ENCODE measurements at places on chromosomes 11 and 22. TPM values are rescaled to one million over a fixed set of nuclear protein-coding genes. Genes with fewer than 3 reads are reported as not detected.

DNA sequence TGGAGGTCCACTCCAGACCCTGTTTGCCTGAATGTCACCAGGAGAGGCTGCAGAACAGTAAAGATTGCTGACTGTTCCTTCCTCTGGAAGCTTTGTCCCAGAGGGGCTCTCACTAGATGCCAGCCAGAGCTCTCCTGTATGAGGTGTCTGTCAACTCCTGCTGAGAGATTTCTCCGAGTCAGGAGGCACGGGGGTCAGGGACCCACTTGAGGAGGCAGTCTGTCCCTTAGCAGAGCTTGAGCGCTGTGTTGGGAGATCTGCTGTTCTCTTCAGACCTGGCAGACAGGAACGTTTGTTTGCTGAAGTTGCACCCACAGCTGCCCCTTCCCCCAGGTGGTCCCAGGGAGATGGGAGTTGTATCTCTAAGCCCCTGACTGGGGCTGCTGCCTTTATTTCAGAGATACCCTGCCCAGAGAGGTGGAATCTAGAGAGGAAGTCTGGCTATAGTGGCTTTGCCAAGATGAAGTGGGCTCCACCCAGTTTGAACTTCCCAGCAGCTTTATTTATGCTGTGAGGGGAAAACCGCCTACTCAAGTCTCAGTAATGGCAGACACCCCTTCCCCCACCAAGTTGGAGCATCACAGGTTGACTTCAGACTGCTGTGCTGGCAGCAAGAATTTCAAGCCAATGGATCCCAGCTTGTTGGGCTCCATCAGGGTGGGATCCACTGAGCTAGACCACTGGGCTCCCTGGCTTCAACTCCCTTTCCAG, 99.4 kb downstream of the PDE3B start:
- DNase-seq = no peak

DNA sequence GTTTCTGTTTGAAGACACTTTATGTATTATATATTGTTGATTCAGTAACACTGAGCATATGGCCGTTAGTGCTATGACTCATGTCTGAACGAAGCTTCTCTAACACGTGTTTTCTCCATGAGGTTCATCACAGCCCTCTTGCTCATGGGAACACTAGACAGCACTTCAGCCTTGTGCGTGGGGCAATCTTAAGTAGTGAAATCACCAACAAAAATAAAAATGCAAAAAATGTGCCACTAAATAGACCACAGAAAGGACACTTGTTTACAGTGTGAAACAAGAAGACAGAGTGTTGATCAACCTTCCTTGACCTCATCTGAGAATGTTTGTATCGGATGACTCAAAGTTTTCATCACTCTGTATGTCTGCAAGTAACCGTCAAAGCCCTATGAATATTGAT, 94.5 kb downstream of the FDX1 start:
- DNase-seq = peak; percentile 55

DNA sequence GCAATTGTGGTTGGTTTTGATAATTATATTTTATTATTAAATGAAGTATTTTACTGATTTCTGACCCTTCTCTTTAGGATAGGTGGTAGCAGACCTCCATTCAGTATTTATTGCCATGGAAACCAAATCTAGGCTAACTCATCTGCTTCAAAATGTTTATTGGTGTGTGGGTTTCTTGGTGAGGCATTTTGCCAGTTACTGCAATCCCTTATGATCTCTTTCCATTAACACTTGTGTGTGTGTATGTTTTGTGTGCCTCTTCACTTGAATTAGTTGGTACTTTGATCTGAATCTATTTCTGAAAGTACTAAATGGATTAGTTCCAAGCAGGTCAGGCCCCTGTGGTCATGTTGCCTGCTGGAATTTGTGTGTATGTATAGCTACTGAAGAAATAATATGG, 184.4 kb upstream of the C11orf87 start:
- DNase-seq = peak; percentile 35

DNA sequence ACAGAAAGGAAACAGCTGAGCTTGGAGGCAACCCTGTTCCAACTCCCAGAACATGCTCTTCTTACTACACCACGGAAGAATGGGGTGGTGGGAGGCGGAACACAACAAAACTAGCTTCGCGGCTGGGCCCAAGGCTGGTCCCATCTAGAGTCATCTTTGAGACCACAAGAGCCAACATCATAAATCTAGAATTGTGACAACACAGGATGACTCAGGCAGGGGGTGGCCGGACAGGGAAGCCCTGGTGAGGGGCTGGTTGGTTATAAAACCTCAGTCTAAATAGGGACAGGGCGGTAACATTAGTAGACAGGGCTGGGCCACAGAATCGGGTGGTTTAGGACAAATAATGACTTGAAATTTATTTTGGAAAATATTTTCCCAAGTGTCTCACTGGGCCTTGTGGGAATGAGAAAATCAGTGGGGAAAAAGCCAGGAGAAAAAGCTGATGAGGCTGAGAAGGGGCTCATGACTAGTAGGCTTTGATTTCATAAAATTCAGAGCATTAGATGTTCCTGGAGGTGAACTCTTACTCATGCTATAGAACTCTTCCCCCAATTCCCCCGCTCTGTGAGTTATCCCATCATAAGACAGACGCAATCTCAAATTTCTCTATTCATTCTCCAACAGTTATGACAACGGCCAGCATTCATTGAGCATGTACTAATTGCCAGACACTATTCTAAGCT, 151.8 kb upstream of the TIMP3 start:
- peak; percentile 87 for DNase-seq

DNA sequence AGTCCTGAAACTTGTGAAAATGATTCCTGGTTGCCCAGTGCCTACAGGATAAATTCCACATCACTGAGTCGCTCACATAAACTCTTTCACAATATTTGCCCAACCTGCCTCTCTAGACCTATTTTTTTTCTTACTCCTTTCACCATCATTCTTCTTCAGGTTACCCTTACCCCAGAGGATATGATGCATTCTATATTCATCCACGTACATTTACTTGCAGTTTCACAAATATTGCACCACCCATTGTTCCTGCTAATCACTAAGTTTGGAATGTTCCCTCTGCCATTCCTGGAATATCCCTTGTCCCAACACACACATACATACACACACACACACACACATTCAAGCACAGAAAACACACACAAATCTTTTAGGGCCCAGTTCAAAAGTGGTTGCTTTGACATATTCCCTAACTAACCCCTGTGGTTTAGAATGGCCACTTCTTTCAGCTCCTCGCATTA, 379.5 kb downstream of the ETS1 start:
- peak; percentile 93 for DNase-seq

DNA sequence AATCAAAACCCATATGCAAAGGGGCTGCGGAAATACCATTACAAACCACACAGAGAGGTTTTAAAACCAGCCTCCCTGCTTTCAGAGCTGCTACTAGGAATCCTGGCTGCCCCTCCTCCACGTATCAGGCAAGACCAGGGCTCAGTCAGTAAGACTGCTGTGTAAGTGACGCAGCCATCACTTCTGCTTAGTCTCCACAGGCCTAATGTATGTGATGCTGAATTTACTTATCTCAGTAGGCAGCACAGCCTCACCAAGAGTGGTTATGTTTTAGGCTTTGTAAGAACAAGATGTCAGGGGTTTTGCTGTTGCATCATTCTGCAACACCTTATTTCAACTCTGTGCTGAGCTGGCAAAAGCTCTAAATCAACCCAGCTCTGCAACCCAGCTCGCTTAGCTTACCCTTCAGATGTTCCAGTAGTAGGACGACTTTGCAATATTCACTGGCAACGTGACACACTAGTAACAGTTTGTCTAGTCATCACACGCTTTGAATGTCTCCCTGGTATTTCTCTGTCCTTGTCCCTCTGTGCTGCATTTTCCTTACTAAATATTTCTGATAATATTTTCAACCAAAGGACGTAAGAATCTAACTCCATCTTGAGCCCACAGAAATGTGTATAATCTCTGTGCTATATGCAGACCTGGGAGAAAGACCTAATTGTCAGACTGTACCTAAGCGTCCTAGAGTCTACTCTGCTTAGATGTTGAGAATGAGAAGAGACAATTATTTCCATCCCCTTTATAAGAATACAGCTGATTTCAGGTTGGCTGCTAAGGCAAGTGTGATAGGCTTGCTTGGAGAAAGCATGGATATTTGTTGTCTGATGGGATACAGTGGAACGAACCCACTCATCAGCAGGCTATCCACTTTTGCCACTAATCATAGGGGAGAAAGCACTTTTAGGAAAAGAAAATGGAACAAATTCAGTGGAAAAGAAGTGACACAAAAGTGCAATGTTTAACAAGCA, 72.2 kb downstream of the LARGE2 start:
- DNase-seq = no peak

DNA sequence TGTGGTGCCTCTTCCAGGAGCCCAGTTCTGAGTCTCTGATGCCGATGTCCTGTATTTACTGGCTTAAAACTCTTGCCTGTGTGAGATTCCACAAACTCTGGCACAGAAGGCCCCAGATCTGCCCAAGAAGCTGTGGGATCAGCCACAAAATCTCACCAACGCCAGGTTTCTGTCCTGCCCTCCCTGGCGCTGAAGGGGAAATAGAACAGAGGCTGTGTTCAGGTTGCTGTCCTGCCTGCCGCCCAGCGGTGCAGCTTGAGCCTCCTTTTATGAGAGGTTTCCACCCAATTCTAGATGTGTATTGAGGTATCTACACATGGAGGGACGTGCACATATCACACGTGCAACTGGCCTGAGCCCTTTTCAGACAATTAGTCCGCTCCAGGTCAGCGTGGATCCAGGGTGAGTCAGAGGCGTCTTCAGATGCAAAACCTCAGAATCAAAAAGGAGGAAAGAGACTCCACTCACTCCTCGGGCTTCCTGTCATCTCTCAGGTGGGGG, 2.2 kb downstream of the TMEM80 start:
- peak; percentile 89 for DNase-seq

- DNase-seq = no peak
Measured at GRCh38 chr22:32219026-32219425, 14.2 kb upstream of the RFPL2 start.

GRCh38 chr11:59172345-59173079, 580 bp downstream of the DTX4 start:
- DNase-seq = no peak

GRCh38 chr11:70270877-70271648, 573 bp downstream of the PPFIA1 start:
- peak; percentile 47 for DNase-seq

GRCh38 chr11:115423728-115424459, 80.3 kb downstream of the CADM1 start:
- DNase-seq = no peak

- peak; percentile 87 for DNase-seq
Measured at GRCh38 chr22:30287648-30288418, 1.5 kb downstream of the CASTOR1 start.

GRCh38 chr22:49720279-49720959, 107.3 kb downstream of the BRD1 start:
- no peak for DNase-seq

GRCh38 chr11:72594493-72595291, 79.5 kb downstream of the PDE2A start:
- DNase-seq = no peak

- DNase-seq = no peak
Measured at GRCh38 chr11:103295704-103296103, 186.5 kb downstream of the DYNC2H1 start.

DNA sequence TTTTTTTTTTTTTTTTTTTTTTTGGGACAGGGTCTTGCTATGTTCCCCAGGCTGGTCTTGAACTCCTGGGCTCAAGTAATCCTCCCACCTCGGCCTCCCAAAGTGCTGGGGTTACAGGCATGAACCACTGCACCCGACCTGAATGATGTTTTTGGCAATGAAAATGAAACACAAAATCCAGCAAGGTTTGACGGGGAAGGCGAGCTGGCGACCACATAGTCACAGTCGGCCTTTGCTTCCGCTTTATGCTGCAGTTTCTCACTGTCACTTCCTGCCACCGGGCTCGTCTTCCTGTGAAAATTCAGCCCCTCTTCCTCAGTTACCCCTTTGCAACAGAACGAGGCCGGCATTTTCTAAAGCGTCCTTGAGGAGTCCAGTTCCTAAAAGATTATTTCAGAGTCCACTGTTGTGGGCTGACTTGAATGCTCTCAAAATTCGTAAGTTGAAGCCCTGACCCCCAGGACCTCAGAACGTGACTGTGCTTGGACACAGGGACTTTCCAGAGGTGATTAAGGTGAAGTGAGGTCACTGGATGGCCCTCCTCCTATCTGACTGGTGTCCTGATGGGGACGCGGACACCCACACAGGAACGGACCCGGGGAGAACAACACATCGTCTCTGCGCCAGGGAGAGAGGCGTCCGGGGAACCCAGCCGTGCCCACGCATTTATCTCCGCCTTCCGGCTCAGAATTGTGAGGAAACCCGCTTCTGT, 2.9 kb upstream of the BID start:
- DNase-seq = no peak

GRCh38 chr11:8370812-8371515, 107.3 kb upstream of the LMO1 start:
- no peak for DNase-seq

DNA sequence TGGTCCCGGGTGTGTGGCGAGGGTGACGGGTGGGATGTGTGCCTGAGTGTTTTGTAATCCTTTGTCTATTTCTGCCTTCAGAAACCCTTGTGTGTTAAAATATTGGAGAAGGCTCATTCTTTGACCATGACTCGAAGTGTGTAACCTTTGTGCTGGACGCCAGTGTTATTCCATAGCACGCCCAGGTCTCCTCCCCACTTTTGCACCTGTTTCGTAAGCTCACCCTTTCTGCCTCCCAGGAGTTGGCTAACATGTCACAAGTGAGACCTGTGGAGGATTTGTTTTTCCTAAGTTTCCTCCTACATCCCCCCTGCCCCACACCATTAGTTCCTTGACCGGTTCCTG, 382 bp downstream of the C11orf54 start:
- peak; percentile 73 for DNase-seq

DNA sequence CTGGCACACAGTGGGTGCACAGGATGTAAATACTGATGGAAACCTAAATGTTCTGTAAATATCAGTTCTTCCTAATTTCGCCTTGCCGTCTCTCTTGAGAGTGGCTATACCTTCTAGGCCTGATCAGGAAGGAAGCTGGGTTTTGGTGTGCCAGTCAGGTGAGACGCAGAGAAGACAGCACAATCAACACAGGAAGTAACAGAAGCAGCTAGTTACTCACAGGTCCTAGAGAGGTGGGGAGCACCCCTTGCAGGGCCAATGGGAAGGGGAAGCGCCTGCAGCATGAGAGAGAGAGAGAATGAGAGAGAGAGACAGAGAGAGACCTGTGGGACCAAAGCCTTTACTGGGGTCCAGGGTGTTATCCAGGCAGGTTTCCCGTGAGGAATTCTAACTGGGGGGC, 80.8 kb downstream of the FBLN1 start:
- no peak for DNase-seq

DNA sequence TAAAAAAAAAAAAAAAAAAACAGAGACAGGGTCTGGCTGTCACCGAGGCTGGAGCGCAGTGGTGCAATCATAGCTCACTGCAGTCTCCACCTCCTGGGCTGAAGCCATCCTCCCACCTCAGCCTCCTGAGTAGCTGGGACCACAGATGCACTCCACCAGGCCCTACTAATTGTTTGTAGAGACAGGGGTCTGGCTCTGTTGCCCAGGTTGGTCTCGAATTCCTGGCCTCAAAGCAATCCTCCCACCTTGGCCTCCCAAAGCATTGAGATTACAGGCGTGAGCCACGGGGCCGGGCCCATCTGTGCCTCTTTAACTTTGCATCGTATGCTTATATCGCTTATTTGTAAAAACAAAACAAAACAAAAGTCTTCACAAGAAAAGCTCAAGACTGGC, 3.1 kb downstream of the CPT1A start:
- peak; percentile 21 for DNase-seq

Gene F2
- not detected for total RNA-seq

Gene C11orf16
- total RNA-seq = not detected

Gene NPAT
- 27.8 TPM for total RNA-seq

Gene HORMAD2
- total RNA-seq = not detected

Gene MMP11
- total RNA-seq = 4.2 TPM

Gene FEN1
- total RNA-seq = 106 TPM

Gene SSRP1
- total RNA-seq = 96.0 TPM

All from M059J (cell line).